WTC11 (cell line): ENCODE measurements at places on chromosomes 3 and 15. TPM values are rescaled to one million over a fixed set of nuclear protein-coding genes. Genes with fewer than 3 reads are reported as not detected.

Gene IL17RE
- 3.0 to 4.2 TPM (median 4.0 TPM) in 3 replicates for total RNA-seq

DNA sequence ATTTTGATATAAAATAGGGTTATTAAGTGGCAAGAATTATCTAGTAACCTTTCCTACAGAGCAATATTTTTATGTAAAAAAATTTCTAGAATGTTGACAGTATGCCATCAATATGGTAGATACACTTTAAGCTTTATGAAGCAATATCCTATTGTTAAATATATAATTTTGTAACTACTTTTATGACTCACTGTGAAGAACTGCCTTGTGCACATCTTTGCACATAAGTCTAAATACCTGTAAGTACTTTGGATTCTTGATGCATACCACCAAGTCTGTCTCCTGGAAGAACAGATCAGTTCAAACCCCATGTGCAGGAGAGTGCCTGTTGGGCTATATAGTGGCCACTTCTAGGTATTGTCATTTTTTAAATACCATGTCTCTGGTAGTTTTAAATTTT is 205.7 kb upstream of the EIF1B start:
- H3K4me1 ChIP-seq: peaks cover 15% of the 10 kb centered on the region
- H3K36me3 ChIP-seq: no peaks in the 10 kb centered on the region
- no peak overlapping the region for H3K27ac ChIP-seq
- no peak for DNase-seq
- no peak overlapping the region for H3K4me3 ChIP-seq
- H3K27me3 ChIP-seq: no peaks in the 10 kb centered on the region

GRCh38 chr3:64575211-64575844 is 112.5 kb downstream of the ADAMTS9 start:
- H3K36me3 ChIP-seq: no peaks in the 10 kb centered on the region
- peak; percentile 24 for DNase-seq
- no peak overlapping the region for H3K4me3 ChIP-seq
- H3K27me3 ChIP-seq: no peaks in the 10 kb centered on the region; the same call in 1 of the 2 replicates

DNA sequence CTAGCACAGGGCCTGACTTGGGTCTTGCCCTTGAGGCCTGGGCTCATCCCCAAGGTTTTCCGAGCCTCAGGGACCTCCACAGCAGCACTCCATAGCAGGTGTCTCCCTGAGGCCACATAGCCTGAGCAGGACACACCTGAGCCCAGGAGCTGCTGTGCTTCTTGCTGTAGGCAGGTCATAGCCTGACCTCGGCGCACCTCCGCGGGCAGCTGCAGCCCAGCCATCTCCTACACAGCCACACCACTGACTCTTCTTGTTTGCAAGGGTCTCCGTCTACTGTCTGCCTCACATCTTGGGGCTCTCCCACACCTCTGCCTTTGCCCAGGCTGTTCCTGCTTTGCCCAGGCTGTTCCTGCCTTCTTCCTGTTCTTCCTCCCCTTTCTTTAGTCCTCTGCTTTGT is 224.8 kb downstream of the SLCO3A1 start:
- no peak for DNase-seq
- H3K4me1 ChIP-seq: peaks cover 13% of the 10 kb centered on the region
- H3K36me3 ChIP-seq: no peaks in the 10 kb centered on the region
- no peak overlapping the region for H3K4me3 ChIP-seq
- H3K27ac ChIP-seq: no peak overlapping the region
- peaks cover 2% of the 10 kb centered on the region; the same call in 1 of the 2 replicates for H3K27me3 ChIP-seq

GRCh38 chr3:105367063-105367405 is 325 bp downstream of the ALCAM start:
- H3K27me3 ChIP-seq: peaks cover 22% of the 10 kb centered on the region
- no peaks in the 10 kb centered on the region for H3K36me3 ChIP-seq
- peak overlapping the region; percentile 81 for H3K4me3 ChIP-seq
- DNase-seq: peak; percentile 49
- peaks cover 36% of the 10 kb centered on the region for H3K4me1 ChIP-seq
- H3K27ac ChIP-seq: no peak overlapping the region; the same call in 1 of the 2 replicates

DNA sequence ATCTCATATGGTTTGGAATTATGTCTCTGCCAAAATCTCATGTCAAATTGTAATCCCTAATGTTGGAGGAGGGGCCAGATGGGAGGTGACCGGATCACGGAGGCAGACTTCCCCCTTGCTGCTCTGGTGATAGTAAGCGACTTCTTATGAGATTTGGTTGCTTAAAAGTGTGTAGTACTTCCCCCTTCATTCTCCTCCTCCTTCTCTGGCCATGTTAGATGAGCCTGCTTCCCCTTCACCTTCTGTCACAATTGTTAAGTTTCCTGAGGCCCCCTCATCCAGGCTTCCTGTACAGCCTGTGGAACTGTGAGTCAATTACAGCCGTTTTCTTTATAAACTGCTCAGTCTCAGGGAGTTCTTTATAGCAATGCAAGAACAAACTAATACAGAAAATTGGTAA is 51.1 kb downstream of the NEDD4 start:
- peaks cover 5% of the 10 kb centered on the region; the same call in 1 of the 2 replicates for H3K27me3 ChIP-seq
- no peak overlapping the region for H3K4me3 ChIP-seq
- peaks cover 4% of the 10 kb centered on the region for H3K36me3 ChIP-seq
- H3K4me1 ChIP-seq: no peaks in the 10 kb centered on the region

- H3K27ac ChIP-seq: no peak within 1 kb of the TSS
- H3K4me3 ChIP-seq: peak within 1 kb of the TSS; percentile 90
- peak; percentile 61 for DNase-seq
- H3K27me3 ChIP-seq: peaks cover 25% of the 10 kb centered on the region
- H3K4me1 ChIP-seq: peaks cover 25% of the 10 kb centered on the region
Observed at GRCh38 chr3:87792534-87793336, 266.1 kb downstream of the CGGBP1 start.

GRCh38 chr15:40513609-40514008 is 42.8 kb downstream of the CHST14 start:
- H3K4me3 ChIP-seq: no peak overlapping the region
- H3K27ac ChIP-seq: no peak overlapping the region
- peaks cover 16% of the 10 kb centered on the region for H3K4me1 ChIP-seq
- H3K36me3 ChIP-seq: no peaks in the 10 kb centered on the region
- peaks cover 42% of the 10 kb centered on the region for H3K27me3 ChIP-seq
- no peak for DNase-seq

GRCh38 chr3:100561459-100562158 is 47.8 kb upstream of the ADGRG7 start:
- H3K36me3 ChIP-seq: no peaks in the 10 kb centered on the region
- H3K27ac ChIP-seq: peak overlapping the region; percentile 84
- DNase-seq: peak; percentile 20
- no peaks in the 10 kb centered on the region for H3K27me3 ChIP-seq
- H3K4me3 ChIP-seq: no peak overlapping the region; the same call in 1 of the 2 replicates
- H3K4me1 ChIP-seq: peaks cover 23% of the 10 kb centered on the region

GRCh38 chr15:27223179-27223578 is 252.2 kb downstream of the GABRG3 start:
- no peak overlapping the region for H3K27ac ChIP-seq
- DNase-seq: no peak
- no peaks in the 10 kb centered on the region; the same call in 1 of the 2 replicates for H3K27me3 ChIP-seq
- no peaks in the 10 kb centered on the region for H3K36me3 ChIP-seq

DNA sequence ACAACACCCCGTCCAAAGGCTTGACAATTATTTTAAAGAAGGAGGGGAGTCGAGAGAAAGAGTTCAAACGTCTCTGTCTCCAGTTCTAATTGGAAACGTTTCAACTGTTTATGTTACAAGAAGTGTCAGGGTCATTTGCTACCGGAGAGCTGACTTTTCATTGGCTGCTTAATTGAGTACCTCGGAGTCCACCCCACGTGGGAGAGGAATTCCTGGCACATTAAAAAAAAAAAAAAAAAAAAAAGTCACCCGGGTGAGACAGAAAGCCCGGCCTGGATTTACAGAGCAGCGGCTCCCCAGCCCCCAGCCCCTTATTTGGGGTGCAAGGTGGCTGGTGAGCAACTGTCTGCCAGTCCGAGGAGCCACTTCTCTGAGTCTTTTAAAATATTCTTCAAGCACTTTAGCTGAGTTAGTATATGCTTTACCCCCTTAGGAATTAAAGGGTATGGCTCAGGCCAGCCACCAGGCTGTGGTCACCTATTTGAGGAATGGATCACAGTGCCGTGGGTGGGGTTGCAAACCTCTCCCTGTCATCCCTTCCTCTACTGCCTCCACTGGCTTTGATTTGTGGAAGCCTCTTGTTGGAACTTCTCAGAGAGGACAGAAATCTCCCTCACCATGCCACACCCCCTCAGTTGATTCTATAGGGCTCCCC is 3.9 kb upstream of the TLE3 start:
- no peaks in the 10 kb centered on the region for H3K36me3 ChIP-seq
- H3K4me1 ChIP-seq: peaks cover 36% of the 10 kb centered on the region
- H3K4me3 ChIP-seq: peak overlapping the region; percentile 91
- H3K27me3 ChIP-seq: peaks cover 28% of the 10 kb centered on the region
- DNase-seq: peak; percentile 64
